Femur (tissue), 1 donor: ENCODE measurements at places on chromosomes 2 and 18.

DNA sequence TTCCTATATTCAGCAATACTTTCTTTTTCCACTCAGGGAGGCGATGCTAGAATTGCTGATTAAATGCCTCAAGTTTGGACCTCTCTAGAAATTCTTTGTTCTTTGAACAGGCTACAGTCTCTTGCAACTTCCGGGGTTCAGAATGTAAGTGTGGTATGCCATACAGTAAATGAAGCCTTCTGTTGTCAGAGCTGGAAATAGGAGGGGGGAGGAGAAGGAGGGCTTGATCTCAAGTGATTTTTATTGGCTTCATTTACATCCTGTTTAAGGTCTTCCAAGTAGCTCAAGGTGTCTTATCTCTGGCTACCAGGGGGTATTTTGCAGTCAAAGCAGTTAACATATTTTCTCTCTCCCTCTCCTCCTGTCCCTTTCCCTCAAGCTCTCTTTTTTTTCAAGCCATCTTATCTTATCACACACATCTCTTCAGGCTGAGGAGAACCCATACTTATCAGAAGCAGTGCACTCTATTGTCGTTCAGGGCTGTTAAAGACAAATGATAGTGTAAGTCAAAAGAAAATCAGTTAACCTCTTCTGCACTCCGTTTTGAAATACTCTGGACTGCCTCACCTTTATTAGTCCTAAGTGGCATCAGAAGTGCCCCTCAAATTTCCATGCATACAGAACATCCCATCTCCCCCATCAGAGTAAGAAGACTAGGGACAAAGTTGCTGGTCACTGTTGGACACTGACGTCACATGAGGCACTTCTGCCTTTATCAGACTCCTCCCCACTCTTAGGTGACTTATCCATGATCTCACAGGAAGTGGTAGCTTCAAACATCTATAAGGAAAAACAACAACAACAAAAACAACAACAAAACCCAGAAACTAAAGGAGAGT, 112.2 kb downstream of the ZNF521 start:
- DNase-seq = no peak

GRCh38 chr2:237882510-237883481, 23.4 kb downstream of the RAMP1 start:
- no peak for DNase-seq

- no peak for DNase-seq
Observed at GRCh38 chr2:216516730-216517350, 18.2 kb downstream of the RPL37A start.

DNA sequence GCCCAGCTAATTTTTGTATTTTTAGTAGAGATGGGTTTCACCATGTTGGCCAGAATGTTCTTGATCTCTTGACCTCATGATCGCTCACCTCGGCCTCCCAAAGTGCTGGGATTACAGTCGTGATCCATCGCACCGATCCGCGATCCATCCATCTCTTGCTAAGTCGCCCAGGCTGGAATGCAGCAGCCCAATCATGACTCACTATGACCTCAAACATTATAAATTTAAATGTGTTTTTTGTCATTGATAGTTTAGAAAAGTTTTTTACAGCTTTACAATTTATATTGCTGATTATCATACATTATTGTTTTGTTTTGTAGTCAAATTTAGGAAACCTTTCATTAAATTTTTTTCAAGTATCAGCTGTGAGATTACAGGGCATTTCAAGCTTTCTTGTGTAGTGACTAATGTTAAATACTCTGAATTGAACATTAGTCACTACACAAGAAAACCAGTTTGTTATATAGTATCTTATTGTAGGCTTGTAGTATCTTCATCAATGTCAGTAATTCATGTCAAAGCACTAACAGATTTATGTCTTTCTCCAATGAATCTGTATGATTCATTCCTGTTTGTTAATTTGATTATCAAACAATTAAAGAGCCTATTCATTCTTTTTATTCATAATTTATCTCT, 37.5 kb downstream of the NR4A2 start:
- no peak for DNase-seq

- no peak for DNase-seq
Observed at GRCh38 chr2:111912547-111912946, 14.1 kb downstream of the MERTK start.

DNA sequence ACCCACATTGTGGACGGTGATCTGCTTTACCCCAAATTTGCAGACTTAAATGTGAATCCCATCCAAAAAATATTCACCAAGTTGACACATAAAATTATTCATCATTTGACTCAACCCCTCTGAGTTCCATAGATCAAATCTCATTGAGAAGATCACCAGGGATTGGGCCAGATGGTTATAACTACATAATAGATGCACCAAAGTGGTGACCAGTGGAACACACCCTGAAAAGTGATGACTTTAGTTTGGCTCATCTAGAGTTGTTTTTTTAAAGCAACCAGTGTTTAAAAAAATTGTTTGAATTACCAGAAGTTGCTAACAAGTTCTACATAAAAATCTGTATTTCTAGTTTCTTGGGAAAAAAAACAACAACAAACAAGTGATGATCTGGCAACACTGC, 155.0 kb downstream of the PLCL1 start:
- DNase-seq = no peak

DNA sequence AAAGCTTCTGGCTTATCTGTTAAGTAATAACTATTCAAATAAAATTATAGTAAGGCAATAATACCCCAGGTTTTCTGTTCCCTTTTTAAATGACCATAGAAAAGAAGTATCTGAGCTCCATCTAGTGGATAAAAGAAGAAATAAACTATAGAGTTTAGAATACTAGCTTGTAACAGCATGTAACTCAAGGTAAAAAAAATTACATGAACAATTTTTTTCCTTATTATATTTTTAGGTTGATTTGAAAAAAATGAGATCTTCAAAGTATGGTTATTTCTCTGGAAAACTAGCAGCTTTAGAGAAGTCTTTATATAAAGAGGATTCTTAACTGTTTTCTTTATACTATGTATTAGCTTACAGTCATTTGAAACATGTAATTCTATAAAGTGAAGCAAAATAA, 58.1 kb downstream of the NCKAP1 start:
- no peak for DNase-seq
